A549 treated with dexamethasone at 1 μM for 4 hours (cell line): ENCODE measurements at places on chromosomes 5 and 9. TPM values are rescaled to one million over a fixed set of nuclear protein-coding genes. Genes with fewer than 3 reads are reported as not detected.

PCDHGB4 gene
- total RNA-seq: 0.50 to 1.2 TPM (median 0.97 TPM) in 5 replicates

BNC2 gene
- 4.7 to 8.1 TPM (median 7.5 TPM) in 5 replicates for total RNA-seq

POLR3G gene
- 15.3 to 18.8 TPM (median 16.7 TPM) in 5 replicates for total RNA-seq

PCDHB12 gene
- 0.03 to 0.05 TPM in 2 of 5 replicates, not detected in the others for total RNA-seq

CTSL gene
- total RNA-seq: 587 to 740 TPM (median 618 TPM) in 5 replicates

SLC36A2 gene
- total RNA-seq: not detected in 5 replicates

CER1 gene
- not detected in 5 replicates for total RNA-seq

HNRNPH1 gene
- total RNA-seq: 468 to 530 TPM (median 521 TPM) in 5 replicates

TLE4 gene
- 12.0 to 14.5 TPM (median 12.0 TPM) in 5 replicates for total RNA-seq
